ENCODE measurements at places on chromosomes 5 and 9.

- no peak for DNase-seq
These were observed 18.2 kb upstream of the FNIP1 start for GRCh38 chr5:131814990-131815389.

GRCh38 chr5:95916687-95917085, 45.0 kb downstream of the ELL2 start:
- DNase-seq: no peak

DNA sequence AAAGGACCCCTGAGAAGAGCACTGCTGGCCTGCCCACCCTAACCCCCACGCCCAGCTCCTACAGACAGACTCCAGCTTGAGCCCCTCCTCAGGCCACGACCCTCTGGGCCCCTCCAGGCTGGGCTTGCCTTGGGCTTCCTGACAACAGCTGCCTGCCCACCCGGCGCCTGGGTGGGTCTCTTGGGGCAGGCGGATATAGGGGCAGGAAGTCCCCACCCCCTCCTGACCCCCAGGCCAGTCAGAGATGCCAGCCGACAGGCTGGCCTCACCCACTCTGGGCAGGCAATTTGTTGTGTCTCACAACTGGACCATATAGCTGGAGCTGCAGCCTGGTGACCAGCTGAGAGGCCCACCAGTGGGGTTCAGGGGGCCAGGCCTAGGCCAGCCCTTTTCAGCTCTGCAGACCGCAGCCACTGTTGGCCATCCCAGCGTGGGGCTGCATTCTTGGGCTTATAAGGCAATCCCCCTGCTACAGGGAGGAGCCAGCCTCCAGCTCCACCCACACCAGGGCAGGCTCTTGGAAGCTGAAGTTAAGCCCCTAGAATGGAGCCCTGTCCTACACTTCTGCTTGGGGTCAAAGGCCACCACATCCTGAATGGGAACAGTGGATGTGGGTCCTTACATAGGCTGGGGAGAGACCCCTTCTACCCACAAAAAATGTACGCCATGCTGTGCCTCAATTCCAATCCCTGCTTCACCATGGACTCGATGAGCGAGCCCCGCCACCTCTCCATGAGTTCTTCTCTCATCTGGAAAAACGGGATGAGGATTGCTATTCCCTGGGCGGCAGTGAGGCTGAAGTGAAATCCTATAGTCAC, 2.0 kb downstream of the PDLIM7 start:
- no peak for DNase-seq

- peak; percentile 99 for DNase-seq
These were observed at the start of gene SETX for GRCh38 chr9:132354637-132355355. TSS of gene SETX (minus strand) at chr9:132354986. CDS start at chr9:132349428, 5,558 bp downstream.

DNA sequence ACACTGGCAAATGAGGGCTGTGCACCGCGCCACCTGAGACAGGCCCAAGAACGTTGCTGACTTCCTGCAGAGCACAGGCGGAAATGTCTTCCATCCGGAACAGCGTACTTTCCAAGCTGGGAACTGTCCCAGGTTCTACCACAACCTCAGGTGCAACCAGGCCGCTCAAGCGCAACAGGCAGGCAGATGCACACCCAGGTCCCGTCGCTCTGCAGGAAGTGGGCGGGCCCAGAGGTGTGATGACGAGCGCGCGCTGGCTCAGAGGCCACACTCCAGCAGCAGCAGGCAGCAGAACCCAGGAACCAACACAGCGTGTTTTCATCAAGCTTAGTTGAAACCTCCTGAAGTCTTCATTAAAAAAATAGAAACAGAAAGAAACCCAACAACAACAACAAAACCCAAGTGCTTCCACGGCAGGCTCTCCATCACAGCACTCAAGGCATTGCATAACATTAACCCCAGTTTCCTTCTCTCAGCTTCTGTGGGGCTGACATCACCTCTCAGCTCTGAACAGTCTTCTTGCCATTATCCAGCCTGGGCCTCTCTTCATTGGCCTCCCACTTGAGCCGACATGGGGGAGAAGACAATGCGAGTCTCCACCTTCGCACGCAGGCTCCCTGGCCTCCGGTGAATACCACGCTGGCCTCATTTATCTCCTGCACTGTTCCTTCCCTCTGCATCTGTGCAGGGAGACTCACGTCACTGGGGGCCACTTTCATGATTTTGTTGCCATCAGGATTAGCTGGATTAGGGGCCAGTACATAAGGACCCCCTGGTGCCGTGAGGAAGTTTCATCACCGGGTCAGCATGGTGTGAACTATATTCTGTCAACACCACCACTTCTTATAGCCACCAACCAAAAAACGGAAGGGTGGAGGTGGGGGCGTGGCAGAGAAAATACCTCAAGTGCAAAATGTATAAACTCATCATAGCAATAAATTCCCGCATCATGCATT, 22.1 kb downstream of the PTCH1 start:
- DNase-seq: peak; percentile 81

- DNase-seq: peak; percentile 54
These were observed 120.8 kb downstream of the GALNT10 start for GRCh38 chr5:154311362-154311761.

- DNase-seq: no peak
These were observed 571 bp upstream of the S1PR3 start for GRCh38 chr9:88990729-88991065.
